Gastrocnemius medialis (tissue), 4 donors: ENCODE measurements at places on chromosomes 1 and 21.

- DNase-seq: no peak
Measured at GRCh38 chr1:39160703-39161102, 43.8 kb upstream of the MACF1 start.

- no peak for DNase-seq
Measured at GRCh38 chr1:18852501-18852900, 7.0 kb downstream of the TAS1R2 start.

GRCh38 chr1:243786531-243786930 is 63.5 kb downstream of the AKT3 start:
- no peak for DNase-seq

DNA sequence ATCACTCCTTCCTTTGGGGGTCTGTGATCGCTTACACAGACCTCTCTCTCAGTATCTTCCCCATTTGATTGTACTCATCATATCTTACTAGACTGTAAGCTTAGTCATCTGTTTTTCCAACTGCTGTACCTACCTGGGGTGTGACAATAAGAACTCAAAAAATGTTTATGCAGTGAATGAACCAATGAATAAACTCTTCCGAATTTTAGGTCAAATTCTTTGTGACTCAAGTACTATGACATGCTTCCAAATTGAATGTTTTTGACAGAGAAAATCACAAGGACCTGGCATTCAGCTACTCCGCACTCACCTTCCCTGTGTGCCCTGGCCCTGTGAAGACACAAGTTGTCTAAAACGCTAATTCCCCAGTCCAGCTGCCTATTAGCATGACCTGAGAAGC is 42.1 kb downstream of the TMCO4 start:
- no peak for DNase-seq

DNA sequence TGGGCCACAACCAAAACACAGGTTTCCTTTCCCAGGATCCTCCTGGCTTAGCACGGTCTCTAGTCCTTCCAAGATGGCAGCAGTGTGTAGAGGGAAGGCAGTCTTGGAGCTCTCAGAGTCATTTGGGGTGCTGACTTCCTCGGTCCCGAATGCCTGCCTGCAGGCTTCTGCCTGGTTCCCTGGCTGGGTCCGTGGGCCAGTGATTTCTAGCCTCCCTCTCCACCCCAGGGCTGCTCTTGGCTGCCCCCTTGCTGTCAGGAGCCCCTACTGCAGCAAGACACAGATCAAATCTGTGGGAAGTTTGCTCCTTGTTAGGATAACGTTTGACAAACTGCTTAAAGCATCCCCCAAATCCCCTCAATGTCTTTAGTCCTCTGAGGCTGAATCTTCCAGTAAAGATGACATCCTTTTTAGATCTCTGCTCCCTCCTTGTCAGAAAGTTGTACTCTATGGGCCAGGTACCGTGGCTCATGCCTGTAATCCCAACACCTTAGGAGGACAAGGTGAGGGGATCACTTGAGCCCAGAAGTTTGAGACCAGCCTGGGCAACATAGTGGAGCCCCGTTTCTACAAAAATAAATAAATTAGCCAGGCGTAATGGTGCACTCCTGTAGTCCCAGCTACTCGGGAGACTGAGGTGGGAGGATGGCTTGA is 272.5 kb downstream of the RRAGC start:
- DNase-seq: no peak

- no peak for DNase-seq
Measured at GRCh38 chr1:22967833-22968232, 4.8 kb downstream of the LACTBL1 start.

GRCh38 chr1:26922431-26922729 is 837 bp downstream of the NUDC start:
- no peak for DNase-seq

DNA sequence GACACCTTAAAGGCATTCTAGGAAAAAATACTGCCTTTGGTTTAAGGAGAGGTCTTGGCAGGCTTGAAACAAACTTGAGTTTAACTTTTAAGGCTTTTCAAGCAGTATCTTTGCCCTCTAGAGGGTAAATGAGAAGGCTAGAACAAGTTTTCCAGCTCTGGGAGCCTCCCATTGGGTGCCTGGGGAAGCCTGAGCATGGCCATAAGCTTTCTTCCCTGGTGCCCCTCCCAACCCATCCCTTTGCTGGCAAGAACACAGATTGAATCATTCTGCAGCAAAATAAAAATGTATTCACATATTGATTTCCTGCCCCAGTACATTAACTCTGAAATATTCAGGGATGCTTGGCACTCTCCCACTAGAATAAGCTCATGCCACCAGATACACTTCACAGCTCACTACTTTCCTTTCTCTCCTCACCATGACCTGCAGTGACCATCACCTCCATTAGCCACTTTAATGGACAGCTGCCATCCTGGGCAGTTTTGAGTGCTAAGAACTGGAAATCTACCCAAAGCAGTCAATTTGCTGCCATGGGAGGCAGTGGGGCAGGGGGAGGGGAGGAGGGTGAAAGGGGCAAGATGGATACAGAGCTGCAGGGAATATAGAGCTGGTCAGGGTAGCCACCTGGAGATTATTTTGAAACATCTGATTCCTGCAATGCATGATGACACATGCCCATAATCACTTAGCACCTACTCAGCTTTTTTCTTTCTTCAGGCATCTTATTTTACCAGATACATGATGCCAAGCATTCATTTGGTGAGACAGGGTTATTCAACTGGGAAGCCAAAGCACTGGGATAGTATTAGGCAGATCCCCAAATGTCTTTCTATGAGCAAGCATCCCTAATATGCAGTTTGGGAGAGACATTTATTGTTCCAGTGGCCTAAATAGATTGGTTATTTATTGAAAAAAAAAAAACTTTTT is 140.6 kb downstream of the SYT2 start:
- DNase-seq: no peak

DNA sequence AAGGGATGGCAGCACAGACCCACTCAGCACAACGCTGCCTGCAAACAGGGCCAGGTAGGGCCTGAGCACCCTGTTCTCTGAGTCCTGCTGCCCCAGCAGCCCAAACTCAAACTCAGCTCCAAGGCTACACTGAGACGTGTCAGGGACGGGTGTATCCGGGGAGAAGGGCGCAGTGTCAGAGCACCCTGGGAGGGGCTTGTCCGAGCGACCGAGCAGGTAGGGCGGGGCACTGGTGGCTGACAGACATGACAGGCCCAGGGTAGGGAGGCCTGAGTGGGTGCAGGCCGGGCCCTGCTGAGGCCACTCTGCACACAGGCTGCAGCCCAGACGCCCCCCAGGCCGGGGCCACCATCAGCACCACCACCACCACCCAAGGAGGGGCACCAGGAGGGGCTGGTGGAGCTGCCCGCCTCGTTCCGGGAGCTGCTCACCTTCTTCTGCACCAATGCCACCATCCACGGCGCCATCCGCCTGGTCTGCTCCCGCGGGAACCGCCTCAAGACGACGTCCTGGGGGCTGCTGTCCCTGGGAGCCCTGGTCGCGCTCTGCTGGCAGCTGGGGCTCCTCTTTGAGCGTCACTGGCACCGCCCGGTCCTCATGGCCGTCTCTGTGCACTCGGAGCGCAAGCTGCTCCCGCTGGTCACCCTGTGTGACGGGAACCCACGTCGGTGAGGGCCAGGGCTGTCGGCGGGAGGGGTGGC is 5.5 kb downstream of the SCNN1D start:
- DNase-seq: no peak
